CD4-positive, alpha-beta T cell treated with Interleukin-10 for 1 hour (primary cell): ENCODE measurements at places on chromosomes 7 and 10.
A peak's percentile ranks its signal among the peaks of the same experiment; 100 is the strongest.

GRCh38 chr10:71777213-71777985, 4.1 kb upstream of the VSIR start:
- DNase-seq, result no peak

DNA sequence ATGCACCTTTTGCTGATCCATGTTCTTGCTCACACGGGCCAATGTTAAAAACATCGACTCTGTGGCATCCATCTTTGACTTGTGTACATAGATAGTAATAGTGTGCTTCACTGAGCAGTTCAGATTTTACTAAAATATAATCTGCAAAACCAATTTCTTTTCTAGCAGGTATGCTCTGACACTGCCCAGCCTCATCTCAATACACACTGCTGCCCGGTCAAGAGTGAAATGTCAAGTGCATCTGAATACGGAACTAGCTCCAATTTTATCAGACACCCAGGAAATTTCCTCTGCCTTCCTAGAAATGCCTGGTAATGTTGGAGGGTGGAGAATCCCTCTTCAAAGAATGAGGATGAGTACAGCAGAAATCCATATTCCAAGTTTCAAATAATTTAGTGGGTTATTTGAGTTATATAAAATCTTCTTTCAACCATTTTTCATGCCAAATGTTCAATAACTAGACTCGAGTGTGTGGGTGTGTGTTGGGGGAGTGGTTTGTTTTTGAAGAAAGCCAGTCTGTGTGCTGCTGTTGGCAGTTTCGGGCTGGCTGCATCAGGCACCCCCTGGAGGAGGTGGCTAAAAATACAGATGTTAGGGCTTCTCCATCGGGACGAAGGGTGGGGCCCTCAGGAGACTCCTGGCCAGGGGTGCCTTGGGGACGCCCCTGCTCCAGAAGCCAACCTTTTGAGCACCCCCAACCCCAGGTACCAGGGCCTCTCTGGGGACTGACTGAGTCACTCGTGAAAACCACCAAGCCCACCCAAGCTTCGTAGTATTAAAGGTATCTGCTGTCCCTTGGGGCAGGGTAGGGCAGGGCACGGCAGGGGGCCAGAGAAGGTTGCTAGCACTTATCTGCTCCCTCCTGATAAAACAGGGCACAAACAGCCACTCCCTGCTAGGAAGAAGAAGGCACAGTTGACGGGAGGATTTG, 15.4 kb downstream of the CTBP2 start:
- DNase-seq, result no peak

- peak; percentile 54 for DNase-seq
These were observed 52.1 kb downstream of the TSPAN12 start for GRCh38 chr7:120805636-120806388.

DNA sequence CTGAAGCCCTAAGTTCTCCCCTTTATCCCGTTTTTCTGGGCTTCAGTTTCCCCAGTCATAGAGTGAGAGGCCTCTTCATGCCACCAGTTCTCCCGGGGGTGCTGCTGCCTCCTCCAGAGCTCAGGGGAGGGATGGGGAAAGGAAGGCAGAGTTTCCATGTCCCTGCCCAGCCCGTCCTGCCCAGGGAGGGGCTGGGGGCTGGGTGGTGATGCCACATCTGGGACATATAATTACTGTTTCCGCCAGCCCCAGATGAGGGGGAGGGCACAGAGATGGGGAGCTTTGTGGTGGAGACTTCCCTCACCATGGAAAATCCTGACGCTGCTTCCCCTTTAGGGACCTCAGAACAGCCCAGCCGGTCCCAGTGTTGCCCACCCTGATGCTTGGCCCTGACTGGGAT, 4.1 kb downstream of the AQP1 start:
- DNase-seq, result no peak

DNA sequence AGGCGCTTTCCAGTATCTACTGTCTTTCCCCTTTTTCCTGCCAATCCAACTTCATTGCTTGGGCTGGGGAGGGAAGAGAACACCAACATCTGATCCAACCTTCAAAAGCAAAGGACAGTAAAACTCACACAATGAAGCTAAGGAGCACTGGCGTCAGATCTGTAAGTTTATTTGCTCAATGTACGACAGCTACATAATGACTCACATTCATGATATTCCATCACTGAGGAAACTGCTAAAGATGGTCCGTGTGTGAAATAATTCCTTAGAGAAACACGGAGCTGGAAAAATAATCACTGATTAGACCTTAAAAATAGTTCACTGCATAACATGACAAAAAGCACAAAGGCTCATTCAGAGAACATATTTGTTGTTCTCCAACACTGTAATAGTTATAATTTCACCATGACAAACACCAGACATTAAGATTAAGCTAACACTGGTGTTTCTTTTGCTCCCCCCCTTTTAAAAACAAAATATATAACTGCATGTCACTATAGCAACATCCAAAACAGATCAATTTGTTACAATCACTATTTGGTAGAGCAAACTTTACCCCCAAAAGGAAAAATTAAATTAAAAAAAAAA, 24.3 kb downstream of the HSPB1 start:
- DNase-seq, result no peak

DNA sequence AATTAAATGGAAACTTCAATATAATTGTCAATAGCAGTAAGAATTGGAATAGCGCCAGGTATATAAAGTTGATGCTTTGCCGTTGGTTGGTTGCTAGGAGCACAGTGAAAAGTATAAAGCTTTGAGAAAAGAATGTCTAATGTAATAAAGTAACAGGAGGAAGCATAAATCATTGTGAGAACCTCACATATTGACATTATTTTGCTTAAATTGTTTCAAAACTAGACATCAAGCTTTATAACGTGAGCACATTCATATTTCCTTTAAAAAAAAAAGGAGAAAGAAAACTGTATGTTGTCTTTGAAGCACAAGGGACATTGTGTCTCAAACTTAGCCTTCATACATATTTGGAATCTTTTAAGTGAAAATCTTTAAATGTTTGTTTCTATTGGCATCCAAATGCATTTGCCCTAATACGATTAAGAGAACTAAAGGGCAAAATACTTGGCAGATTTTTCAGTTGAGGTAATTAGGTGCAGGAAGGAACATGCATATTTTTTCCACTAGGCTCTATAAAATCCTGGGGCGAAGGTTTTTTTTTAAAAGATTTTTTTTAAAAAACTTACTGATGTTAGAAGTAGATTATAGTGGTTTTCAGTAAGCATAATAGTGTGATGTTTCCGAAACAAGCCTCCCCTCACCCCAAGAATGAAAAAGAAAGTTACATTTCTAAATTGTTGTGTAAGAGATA, 92.4 kb downstream of the ARID5B start:
- DNase-seq, result peak; percentile 62

DNA sequence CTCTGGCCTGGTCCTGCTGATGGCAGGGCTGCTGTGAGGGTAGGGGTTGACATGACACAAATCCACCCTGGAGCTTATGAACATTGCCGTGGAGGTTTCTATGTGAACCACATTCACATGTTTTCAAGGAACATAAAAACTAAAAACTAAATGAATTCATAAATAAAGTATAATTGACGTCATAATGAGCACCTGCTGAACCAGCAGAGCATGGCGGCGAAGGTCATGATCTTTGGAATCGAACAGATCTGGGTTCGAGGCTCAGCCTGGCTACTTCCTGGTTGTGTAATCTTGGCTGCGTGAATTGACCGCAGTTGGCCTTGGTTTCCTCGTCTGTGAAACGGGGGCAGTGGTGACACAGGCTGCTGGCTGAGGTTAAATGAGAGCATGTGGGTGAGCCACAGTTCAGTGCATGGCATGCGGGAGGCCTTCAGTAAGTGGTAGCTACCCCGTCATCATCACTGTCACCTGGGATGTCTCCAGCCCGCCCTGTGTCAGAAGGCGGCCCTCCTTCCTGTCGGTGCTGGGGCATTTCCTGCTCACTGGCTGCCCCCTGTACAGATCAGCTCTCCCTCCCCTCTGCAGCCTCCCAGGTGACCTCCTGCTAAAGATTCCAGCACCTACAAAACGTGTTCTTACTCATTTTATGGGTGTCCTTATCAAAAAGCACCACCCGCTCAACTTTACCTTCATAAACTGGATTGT, 190.3 kb upstream of the SHH start:
- DNase-seq, result no peak

GRCh38 chr7:39405581-39405980, 160.6 kb upstream of the YAE1 start:
- DNase-seq, result no peak

DNA sequence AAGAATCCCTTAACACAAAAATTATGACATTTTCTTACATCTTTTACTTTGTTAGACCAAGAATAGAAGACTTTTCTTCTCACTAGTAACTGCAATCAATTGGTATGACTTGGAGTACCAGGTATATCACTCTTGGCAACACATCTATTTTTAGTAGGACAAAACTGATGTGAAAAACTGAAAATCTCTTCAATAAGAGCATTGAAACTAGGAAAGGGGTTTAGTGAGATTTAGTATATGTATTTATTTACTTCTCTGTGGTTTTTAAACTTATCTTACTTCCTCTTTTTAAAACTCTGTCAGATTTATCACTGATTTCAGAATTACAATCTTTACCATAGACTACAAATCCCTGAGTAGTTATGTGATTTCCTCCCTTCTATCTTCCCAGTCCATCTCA, 366.2 kb downstream of the PCDH15 start:
- DNase-seq, result no peak

DNA sequence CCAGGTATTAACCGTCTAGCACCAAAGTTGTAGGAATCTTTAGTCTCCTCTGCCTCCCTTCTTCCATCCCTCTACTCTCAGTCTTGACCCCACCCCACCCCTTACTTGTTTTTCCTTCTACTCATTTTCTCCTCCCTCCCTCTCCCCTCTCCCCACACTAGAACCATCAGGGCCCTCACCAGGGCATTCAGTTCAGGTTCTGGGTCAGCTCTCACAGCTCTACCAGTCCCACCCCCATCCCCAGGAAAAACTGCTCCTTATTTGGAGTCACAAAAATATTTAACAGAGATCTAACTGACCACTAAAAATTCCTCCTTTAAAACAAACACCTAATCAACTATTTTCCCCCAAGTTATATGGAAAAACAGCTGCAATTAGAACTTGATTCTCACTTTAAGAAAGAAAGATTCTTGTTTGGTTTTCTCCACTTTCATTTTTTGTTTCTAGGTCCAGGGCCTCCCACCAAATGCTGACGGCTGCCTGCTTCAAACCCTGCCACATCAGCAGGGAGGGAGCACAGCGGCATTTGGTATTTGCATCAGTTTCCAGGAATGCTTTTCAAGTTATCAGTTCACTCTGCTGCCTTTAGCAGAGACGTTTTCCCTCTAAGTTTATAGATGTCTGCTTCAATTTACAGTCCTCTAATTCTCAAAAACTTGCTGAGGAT, 2.8 kb upstream of the COL1A2 start:
- no peak for DNase-seq

DNA sequence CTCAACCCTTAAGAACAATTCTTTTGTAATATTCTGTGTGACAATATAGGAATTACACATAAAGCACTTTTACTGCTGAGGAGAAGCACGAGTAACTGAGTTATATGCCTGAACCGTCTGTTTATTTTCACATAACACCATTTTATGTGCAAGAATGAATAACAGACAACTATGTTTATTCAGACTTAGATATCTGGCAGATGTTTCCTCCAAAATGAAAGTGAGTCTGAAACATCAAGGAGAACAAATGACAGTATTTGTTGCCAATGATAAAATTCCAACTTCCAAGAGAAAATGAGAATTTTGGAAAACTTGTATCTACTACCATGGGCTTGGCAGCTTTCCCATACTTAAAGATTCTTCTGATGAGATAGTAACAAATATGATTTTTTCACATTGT, 51.4 kb downstream of the DNMBP start:
- DNase-seq, result no peak

DNA sequence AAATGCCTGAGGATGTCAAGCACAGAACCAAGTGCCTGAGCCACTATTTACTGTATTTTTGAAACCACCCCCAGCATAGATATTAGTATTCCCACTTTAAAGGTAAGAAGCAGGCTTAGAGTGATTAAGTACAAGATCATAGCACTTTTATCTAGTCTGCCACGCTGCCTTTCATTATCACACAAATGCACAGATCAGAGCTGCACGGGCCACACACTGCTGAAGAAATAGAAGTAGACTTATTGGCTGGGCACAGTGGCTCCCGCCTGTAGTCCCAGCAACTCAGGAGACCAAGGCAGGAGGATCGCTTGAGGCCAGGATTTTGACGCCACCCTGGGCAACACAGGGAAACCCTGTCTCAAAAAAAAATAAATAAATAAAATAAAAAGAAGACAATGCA, 38.2 kb downstream of the NCAPG2 start:
- no peak for DNase-seq

GRCh38 chr7:43592326-43592725, 9.4 kb downstream of the STK17A start:
- no peak for DNase-seq

DNA sequence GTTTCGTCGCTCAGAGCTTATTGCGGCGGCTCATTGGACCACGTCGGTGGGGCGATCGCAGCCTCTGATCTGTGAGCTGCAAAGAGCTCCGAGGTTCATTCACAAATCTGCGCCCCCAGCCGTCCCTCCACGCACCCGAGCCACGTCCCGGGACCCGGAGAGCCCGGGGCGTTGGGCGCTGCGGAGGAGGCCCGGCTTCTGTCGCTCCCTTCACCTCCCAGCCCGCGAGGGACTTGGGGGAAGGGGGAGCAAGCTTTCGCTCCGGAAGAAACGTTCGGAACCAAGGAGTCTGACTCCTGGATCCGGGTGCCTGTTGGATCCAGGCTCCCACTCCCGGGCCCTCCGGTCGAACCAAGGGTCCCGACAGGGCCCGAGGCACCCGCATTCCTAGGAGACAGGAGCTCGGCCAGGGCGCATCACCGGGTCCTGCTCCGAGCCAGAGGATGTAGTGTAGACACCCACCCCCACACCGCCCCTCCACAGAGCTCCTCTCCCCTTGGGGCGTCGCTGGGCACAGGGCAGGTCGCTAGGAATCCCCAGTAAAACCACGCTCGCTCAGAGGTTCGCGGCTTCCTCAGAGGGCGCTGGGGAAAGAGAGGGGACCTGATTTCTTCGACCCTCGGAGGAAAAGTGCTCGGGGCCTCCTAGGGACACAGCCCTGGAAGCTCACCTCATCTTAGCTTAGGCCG, 7.9 kb upstream of the EN2 start:
- no peak for DNase-seq

- DNase-seq, result peak; percentile 45
These were observed 19.7 kb upstream of the CCSER2 start for GRCh38 chr10:84308481-84309304.

- no peak for DNase-seq
These were observed 232.2 kb upstream of the CTBP2 start for GRCh38 chr10:125392609-125393008.

GRCh38 chr7:69937097-69937496, 338.8 kb downstream of the AUTS2 start:
- DNase-seq, result no peak

GRCh38 chr7:121529003-121529402, 132.9 kb upstream of the FAM3C start:
- DNase-seq, result no peak

DNA sequence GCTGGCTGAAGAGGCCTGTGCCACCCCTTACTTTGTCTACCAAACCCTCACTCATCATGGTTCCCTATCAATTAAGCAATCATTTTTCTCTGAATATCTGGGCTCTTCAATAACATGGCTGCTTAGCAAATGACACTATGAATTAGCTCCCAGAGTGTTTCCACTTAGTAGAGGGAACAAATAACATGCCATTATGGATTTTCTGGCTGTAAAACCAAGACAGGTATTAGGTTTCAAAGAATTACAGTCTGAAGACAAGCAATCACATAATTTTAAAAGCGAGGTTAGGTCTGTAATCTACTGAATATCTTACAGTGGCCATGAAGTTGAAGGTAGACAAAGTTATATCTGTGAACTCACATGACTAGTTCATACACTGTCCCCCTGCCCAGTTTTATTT, 220.8 kb upstream of the PHYHIPL start:
- no peak for DNase-seq

GRCh38 chr7:2723138-2723850, 35.3 kb downstream of the AMZ1 start:
- no peak for DNase-seq
